ENCODE measurements at places on chromosomes 13 and 19.

- DNase-seq = no peak
Measured at GRCh38 chr19:15374105-15374651, 5.4 kb downstream of the AKAP8 start.

- DNase-seq = no peak
Measured at GRCh38 chr13:98773921-98774320, 21.4 kb upstream of the SLC15A1 start.

DNA sequence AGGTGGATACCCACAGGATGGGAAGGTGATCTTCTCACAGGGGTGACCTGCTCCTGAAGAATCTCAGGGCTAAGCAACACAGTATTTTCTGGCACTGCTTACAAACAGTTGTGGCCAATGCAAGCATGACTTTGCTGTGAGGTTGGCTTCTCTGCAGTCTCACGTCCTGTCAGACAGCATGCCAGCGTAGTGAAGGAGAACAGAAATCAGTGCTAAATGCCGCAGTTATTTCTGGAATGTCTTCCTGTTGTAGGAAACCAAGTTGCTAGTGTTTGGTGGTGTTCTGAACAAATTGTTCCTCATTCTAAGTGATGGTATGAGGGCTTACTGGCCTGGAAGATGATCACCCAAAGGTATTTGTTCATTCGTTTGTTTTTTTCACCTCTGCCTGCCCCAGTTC, 320.1 kb downstream of the MTUS2 start:
- DNase-seq = no peak

- no peak for DNase-seq
Measured at GRCh38 chr13:109941951-109942350, 155.6 kb upstream of the IRS2 start.

GRCh38 chr19:295687-296370, 4.6 kb upstream of the PLPP2 start:
- no peak for DNase-seq

GRCh38 chr13:102587916-102588315, 8.9 kb upstream of the TPP2 start:
- DNase-seq = no peak

GRCh38 chr13:33640832-33641231, 177.1 kb upstream of the RFC3 start:
- DNase-seq = no peak

DNA sequence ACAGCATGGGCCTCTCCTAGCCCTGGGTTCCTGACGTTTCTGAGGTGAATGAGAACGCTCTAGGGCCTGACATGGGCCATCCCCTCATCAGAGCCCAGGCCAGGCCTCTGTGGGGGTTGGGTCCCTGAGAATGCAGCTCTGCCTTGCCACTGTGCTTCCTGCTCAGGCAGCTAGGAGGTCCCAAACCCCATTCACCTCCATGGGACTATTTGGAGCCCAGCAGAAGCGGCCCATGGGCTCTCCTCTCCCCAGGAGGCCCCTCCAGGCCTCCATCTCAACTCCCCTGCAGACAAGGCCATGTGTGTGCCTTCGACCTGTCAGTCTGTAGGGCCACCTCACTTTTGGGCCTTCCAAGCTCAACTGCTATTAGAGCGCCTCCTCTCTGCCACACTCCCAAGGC, 36.9 kb downstream of the ELL start:
- no peak for DNase-seq

DNA sequence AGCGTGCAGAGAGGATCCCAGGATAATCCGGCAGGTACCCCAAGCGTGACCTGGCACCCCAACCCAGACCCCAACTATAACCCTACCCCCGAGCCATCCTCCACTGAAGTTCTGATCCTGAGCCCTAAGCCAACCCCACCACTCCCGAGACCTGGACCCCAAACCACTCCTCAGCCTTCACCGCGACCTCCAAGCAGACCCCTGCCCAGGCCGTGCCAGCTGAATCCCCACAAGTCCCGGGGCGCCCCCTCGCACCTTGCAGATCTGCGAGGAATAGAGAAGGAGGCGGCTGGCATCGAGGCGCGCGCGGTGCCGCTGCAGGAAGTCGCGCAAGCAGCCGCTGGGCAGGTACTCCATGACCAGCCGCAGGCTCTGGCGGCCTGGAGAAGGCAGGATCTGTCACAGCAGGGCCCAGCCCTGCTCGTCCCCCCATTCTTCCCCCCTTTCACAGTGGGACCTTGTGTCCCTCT, 10.1 kb upstream of the INSL3 start:
- DNase-seq = no peak

DNA sequence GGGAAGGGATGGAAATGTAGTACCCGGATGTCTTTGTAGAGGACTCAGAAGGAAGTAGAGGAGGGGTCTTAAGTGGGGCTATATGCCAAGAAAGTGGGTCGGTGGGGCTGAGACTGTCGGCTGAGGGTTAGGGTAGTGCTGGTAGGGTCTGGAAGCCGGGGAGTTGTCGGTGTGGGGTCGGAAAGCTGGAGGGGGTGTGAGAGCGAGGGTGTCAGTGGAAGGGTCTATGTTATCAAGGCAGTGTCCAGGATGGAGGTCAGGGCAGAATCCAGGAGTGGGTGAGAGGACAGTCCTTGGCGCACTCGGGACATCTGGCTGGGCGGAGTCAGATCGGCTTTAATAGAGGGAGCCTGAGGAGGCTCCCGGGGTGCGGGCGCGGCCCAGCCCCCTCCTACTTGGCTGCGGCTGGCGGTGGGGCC, 1.7 kb downstream of the HSPB6 start:
- DNase-seq = no peak

- no peak for DNase-seq
Measured at GRCh38 chr13:110358381-110358780, 51.3 kb downstream of the COL4A2 start.
